ENCODE measurements at places on chromosomes 1 and 21.

GRCh38 chr1:56397811-56398231, 181.5 kb downstream of the PLPP3 start:
- DNase-seq: no peak

GRCh38 chr1:86825319-86825718, 88.6 kb downstream of the SELENOF start:
- no peak for DNase-seq

DNA sequence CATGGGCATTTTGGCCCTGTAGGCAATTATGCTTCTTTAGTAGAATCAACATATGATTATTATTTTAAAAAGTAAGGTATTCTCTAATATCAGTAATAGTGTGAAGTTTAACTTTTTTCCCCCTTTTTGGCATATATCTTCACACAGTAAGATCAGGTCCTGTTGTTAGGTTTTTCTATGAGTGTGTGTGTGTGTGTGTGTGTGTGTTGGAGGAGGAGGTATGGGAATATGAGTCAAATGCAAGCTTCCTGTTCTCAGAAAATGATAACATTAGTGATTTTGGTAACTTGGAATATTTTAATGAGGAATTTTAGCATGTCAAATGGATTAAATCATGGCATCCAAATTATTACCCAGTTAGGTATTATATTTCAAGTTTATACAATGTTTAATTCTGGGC, 65.8 kb upstream of the BCL10 start:
- DNase-seq: no peak

- DNase-seq: no peak
Observed at GRCh38 chr1:95321531-95321930, 87.5 kb downstream of the RWDD3 start.

GRCh38 chr1:74641876-74642275, 31.7 kb downstream of the ERICH3 start:
- DNase-seq: no peak

DNA sequence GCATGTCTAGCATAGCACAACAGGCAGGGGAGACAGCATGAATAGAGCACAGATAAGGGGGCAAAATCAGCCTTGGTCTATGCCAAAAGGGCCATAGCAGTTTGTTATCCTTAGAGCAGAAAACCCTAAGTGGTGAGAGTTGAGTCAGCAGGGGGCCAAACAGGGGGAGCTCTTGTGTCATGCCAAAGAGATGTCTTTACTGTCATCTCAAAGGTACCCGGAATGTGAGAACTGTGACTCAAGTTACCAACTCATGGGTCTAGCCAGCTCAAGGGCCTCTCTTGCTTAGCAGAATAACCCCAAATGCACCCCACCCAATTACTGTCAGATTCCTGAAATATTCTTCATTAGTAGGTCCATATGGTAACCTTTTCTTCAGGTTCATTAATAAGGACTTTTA, 45.9 kb upstream of the NRDC start:
- DNase-seq: no peak

GRCh38 chr21:42669041-42669440, 15.6 kb downstream of the PDE9A start:
- DNase-seq: peak; percentile 86

- no peak for DNase-seq
Observed at GRCh38 chr1:4010284-4010683, 110.2 kb upstream of the C1orf174 start.

DNA sequence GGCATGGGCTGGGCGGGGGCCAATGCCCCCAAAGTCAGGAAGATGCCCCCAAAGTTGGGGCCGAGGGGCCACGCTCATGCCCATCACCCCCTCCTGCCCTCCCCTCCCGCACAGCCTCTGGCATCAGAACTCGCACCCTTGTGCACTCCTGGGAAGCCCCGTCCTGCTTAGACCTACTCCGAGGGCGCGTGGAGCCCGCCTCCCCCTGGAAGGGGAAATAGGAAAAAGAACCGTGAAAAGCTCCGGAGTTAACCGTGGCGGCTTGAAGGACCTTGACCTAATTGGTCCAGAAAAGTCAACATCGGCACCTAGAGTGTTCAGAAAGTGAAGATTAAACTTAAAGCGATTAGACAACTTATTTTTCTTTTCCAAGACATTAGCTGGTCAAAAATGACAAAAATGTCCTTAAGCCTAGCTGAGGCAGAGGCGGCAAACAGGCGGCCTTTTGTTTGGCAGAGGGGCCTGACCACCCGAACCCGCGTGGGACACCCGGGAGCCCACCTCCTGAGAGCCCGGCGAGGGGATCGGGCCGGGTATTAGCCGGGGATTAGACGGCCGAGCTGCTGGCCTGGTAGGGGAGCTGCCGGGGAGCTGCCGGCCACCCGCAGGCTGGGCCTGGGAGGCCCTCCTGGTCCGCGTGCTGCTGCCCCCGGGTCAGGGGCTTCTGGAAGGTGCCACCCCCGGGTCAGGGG, 65.5 kb downstream of the PRDM16 start:
- DNase-seq: peak; percentile 82

DNA sequence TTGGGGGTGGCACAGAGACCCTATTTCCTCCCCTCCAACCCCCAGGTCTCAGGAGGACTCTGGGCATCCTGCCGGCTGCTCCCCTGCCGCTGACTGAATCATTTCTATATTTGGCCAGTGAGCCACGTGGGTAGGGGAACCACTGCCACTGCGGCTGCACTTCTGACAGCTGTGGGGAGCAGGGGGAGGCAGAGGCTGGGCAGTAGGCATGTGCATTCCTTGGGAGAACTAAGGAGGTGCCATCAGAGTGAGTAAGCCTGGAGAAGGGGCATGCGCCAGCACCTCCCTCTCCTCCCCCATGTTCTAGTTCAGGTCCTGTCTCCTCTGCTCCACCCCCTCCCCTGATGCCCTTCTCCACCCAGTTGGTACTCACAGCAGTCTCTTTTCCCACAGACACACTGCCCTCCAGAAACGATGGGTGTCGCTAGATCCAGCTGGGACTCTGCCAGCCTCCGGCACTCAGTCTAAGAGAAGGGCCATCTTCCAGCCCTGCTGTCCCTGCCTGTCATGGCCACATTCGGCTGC, 12.0 kb downstream of the PPFIA4 start:
- peak; percentile 21 for DNase-seq

DNA sequence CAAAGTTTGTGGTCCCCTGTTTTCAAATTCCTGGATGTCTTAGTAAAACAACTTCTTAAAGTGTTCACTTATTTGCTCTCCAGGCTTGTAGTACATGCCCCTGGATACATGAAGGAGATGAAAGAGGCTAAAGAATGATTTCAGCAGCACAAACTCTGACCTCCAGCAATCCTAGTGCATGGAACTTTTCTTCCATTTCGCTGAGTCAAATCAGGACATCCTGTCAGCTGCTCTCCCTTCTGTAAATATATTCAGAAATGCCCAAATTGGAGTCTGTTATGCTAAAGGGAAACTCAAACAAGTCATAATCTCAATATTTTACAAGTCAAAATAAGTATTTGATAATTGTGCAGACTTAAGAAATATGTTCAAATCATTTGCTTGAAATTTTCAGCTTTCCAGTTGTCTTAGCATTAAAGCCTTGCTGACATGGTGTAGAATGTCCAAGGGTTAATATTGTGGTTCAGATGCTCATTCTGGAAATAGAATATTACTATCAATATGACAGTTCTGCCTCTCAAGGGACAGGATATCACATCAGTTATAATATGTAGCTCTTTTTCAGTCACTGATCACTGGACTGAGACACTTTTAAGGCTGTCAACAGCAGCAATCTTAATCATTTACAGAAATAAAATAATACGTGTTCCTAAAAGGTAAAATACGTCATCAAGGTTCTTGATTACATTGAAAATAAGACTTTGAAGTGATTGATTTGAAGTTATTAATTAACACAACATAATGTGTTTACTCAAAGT, 1157.3 kb downstream of the PLA2G4A start:
- DNase-seq: no peak

DNA sequence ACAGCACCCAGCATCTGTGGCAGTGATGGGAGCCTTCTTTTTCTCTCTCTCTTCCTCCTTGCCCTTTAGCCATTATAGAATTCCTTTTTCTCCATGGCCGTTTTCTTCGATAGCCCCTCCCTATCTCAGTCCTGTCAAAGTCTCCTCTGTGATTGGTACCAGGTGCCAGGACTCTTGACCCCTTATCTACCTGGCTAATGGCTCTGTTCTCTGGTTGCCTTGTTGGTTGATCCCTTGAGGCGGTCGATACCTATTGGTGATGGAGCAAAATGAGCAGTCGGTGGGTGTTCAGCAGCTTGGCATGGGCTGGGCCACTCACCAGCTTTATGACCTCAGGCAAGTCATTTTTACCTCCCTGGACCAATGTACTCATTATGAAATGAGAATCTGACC, 2.0 kb downstream of the ATF3 start:
- DNase-seq: no peak

DNA sequence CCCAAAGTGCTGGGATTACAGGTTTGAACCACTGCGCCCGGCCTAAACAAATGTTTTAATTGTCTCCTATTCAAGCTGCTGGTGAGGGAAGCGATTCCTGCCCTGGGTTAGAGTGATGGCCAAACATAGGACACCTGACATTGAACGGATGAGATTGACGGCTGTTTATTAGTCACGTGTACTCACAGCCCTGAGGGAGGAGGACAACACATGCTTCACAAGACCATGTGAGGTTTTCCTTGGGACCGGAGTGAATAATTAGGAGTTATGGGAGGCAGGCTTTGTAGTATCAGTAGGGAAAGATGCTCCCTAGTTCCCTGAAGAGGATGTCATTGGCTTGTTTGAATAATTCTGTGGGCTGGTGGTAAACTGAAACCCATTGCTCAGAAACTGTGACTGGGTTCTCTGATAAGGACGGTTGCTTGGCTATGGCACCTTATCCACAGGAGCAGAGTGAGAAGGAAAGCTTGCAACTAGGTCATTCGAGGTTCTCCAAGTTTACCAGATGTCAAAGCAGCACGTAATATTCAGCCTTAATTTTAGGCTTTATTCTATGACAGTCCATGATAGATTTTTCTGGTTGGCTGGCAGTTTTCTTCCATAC, 245.8 kb downstream of the PLA2G4A start:
- DNase-seq: no peak

DNA sequence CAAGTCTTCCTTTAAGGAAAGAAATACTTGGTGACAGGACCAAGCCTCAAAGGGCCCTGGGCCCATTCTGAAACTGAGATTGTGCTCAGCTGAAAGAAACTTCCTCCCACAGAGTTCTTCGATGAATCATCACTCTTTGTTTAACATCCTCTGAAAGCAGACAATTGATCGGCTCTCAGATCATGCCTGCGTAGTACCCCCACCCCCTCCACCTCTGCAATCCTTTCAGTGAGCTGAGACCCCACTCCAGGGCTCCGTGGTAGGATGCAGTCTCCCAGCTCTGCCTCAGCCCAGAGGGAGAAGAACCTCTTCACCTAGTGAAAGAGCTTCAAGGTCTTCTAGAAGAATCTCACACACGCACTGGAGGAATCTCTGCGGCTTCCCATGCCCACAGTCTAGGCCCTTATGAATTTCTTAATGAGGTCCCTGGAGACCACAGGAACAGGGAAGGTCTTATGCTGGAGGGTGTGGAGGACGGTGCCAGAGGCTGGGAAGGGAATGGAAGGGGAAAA, 104.9 kb upstream of the SOD1 start:
- DNase-seq: peak; percentile 67

GRCh38 chr1:98053471-98054366, 132.9 kb upstream of the DPYD start:
- DNase-seq: peak; percentile 91

- DNase-seq: no peak
Observed at GRCh38 chr21:44870748-44871495, 2.6 kb downstream of the PTTG1IP start.

- no peak for DNase-seq
Observed at GRCh38 chr1:80462006-80462405, 1338.7 kb upstream of the ADGRL2 start.

DNA sequence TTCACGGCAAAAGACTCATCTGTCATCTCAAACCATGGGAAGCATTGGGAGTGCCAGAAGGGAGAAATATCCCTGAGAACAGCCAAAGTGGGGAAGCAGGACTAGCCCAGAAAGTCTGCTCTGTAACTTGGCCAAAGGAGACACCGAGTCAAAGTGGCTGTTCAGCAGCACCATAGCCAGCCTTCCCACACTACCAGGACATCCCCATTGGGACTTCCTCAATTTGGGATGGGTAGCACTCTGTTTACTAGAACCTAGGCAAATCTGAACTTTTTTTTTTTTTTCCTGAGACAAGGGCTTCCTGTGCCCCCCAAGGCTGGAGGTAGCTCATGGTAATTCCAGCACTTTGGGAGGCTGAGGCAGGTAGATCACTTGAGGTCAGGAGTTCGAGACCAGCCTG, 93.0 kb downstream of the ENAH start:
- no peak for DNase-seq

DNA sequence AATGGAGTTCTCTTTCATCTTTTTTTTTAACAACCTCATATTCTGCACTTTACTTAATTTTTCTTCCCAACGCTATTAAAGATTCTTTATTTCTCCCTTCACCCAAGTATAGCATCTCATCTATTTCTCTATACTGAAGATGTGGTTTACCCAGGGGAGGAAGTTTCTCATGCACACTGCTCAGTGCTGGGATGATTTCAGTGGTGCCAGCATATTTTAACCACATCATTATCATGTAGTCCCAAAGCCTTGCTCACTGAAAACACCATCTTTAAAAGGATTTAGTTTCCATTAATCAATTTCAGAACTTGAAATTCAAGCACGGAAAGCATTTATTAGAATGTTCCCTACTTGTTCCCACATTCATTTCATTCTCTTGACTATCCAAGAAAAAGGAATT, 725.7 kb downstream of the USP25 start:
- no peak for DNase-seq

- DNase-seq: no peak
Observed at GRCh38 chr1:192824511-192824910, 15.7 kb downstream of the RGS2 start.

- no peak for DNase-seq
Observed at GRCh38 chr1:65009176-65009575, 42.8 kb upstream of the JAK1 start.

DNA sequence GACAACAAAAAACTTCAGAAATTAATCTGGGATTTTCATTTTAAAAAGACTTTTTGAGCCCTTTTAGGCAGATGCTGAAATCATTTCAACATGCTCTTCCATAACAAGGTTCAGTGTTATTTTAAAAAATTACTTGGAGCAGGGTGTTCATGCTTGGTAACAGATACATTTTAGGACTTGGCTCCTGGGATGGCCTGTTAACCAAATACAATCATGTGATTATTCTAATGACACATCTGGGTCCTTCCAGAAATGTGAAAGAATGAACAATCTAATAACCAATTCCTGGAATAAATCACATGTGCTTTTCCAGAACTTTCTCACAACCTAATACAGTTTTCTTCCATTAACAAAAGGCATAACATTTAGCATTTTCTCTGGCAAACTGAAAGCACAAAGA, 379.8 kb upstream of the RUNX1 start:
- DNase-seq: no peak

DNA sequence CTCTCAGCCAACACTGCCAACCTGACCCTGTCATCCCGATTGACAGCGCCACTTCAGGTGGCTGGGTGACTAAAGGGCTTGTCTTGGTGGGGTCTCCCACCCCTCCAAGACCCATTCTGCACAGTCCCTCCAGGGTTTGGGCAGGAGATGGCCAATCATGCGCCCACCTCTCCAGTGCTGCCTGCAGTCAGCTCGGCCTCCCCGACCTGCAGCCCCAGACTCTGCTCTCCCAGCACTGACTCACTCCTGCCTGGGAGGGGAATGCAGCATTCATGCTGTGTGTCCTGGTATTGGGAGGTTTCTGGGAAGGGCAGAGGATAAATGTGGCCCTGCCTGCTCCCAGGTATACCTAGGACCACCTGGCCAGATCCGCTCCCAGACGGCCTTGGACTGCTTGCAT, 9.7 kb downstream of the TMEM81 start:
- DNase-seq: no peak

Measured in H7 (cell line).